Amygdala (tissue), 56 donors: ENCODE measurements at places on chromosomes 6 and 20.

DNA sequence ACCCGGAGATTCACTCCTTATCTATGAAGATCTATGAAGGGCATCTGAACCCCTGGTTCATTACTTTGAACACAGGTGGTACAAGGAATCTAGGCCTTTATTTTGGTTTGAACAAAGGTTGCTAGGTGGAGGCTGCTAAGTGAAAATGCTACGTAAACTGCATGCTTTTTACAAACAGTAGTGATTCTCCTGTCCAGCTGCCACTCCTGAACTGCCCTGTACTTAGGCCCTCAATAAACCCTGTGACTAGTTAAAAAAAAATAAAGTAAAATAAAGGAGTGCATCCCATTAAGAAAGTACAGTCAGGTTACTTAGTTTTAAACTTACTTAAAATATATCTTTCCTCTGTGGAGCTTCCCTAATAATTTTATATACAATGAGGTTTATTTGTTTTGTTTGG is 27.7 kb upstream of the ARG1 start:
- DNase-seq = no peak

- no peak for DNase-seq
Measured at GRCh38 chr6:130758813-130759212, 68.4 kb upstream of the SMLR1 start.

GRCh38 chr6:125745281-125746018 is 4.0 kb upstream of the HEY2 start:
- DNase-seq = no peak

- DNase-seq = no peak
Measured at GRCh38 chr6:11093376-11093625, 333 bp upstream of the SMIM13 start.

DNA sequence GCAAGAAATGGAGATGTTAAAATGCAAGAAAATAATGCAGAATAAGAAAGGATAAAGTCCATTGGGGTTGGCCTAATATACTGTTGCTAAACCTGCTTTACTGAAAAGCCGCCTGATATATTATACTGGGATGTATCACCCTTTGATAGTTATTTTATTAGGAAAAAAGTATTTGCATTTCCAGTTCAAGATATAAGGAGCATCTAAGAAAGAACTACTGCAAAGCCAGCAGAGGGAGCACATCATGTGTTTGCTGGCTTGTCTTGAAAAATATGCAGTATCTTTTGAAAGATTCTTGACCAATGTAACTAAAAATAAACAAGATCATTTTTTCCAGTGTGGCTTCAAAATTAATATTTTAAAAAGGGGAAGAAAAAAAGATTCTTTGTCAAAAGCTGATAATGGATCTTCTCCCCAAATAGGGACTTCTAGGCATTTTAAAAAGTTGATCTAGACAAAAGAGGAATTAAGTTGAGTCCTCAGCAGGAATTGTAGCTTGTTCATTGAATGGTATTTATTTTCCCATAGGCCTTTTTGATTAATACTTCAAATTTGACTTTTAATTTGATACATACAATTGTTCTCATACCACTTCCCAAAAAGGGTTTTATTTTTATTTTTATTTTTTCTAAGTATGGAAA is 214.9 kb downstream of the ZFAND3 start:
- DNase-seq = no peak

DNA sequence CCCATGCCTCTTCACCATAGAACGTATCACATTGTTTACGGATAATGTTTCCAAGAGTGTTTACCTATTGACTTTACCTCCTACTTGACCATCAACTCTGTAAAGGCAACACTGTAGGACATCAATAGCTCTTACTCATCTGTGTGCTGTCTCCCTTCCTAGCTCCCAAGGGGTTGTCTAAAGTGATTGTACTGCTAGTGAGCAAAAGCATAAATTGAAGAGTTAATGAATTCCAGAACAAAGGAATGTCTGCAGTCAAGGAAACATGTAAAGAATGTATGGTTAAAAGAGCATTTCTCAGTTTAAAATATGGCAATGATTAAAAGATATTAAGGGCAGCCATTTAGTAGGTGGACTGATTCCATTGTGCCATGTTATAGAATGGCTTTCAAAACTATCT is 985.4 kb downstream of the TBC1D32 start:
- DNase-seq = no peak

- DNase-seq = no peak
Measured at GRCh38 chr20:25223179-25223661, 24.7 kb upstream of the PYGB start.

DNA sequence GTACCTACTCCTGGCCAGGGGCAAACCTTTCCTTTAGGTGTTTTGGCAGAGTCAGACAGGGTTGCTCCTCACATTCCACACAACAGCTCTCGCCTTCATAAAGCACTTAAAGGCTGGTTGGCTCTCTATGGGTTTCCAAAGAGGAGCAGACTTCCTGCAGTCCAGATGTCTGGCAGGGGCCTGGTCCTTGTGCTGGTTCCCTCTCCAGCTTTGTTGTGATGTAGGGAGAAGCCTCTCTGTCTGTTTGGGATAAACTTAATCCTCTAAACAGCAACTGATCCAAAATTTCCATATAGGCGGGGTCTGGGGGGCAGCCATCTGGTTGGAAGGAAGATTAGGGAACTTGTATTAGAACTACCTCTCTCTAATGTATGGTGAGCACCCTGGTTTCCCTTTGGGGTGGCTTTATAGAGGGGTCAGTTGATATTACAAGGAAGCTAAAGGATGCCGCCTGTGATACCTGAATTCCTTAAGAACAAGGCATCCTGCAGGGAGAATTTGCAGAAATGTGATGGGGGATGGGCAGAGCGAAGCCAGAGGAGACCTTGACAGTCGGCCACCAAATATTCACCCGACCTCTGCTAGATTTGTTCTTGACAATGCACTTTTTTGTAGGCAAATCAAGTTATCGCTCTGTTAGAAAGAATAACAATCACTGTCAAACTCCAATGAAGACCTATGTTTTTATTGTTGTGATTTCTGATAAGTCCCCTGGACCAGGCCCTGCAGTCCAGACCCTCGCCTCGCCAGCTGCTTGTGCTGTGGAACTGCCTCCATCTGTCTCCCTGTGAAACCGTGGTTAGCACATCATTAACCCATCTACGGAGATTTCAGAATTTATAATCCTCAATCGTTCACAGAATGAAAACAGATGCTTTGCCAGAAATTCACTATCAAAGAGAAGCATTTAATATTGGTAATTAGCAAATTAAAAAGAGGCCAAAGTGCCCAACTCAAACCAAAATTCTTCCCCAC is 94.0 kb upstream of the RALGAPA2 start:
- no peak for DNase-seq

DNA sequence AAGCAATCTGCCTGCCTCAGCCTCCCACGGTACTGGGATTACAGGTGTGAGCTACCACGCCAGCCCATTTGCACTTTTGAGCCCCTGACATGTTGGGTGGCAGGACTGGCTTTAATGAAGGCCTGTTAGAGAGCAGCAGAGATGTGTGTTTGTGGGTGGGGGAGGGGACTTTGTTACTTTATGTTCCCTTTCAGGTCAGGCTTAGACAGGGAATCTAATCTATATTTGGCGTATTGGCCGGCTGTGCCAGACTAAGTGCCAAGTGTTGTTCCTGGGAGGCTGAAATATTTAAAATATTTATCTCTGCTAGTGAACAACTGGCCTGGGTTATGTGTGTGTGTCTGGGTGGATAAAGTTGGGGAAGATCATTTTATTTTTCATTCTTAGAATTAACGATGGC is 6.1 kb downstream of the GMPR start:
- DNase-seq = no peak
